Left lung (tissue), 14 donors: ENCODE measurements at places on chromosomes 2 and 18. TPM values are rescaled to one million over a fixed set of nuclear protein-coding genes. Genes with fewer than 3 reads are reported as not detected.

GRCh38 chr2:233141901-233142300 lies 81.8 kb downstream of the INPP5D start:
- no peak overlapping the region for H3K27ac ChIP-seq
- H3K36me3 ChIP-seq: peaks cover 58% of the 10 kb centered on the region
- no peak for DNase-seq
- no peak overlapping the region for H3K4me3 ChIP-seq
- no peaks in the 10 kb centered on the region for H3K27me3 ChIP-seq

GRCh38 chr2:66789741-66790140 lies 354.8 kb downstream of the MEIS1 start:
- no peak for DNase-seq
- H3K4me3 ChIP-seq: no peak overlapping the region
- H3K4me1 ChIP-seq: no peaks in the 10 kb centered on the region
- no peaks in the 10 kb centered on the region for H3K36me3 ChIP-seq
- no peak overlapping the region for H3K27ac ChIP-seq
- H3K27me3 ChIP-seq: no peaks in the 10 kb centered on the region

DNA sequence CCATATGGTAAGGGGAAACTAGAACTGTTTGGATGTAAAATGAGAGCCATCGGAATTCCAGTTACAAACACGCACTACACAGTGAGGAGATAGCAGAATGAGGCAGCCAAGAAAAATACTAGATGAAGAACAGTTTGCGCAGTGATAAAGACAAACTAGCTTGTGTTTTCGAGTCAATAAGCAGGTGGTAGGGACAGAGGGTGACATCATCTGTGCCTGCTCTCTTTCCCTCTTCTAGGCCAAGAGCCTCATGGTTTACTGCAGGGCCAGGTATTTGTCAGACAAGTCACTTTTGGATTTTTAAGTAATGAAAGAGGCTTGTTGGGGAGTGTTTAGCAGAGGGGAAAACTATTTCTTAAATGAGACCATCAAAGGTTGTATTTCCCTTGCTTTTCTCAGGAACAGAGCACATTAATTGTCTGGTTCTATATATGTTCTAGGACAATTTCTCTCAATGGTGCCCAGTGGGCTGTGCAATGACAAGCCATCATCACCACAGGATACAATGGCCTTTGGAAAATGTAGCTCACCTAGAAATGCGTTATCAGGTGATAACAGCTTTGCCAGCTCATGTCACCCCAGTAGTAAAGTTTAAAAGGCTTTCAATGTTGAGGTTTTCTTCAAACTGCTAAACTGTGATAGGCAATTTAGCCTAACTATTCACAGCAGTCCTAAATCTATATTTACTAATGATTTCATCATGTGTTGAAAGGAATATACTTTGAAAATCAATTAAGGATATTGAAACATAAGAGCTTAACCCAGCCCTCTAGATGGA lies 1210.3 kb upstream of the ZEB2 start:
- no peak overlapping the region for H3K27ac ChIP-seq
- no peaks in the 10 kb centered on the region for H3K36me3 ChIP-seq
- H3K4me3 ChIP-seq: no peak overlapping the region
- no peak for DNase-seq
- H3K27me3 ChIP-seq: no peaks in the 10 kb centered on the region

MGAT4A gene
- total RNA-seq: 51.7 TPM

CACNB4 gene
- 7.8 TPM for total RNA-seq

IKZF2 gene
- total RNA-seq: 11.2 TPM
